Activated CD4-positive, alpha-beta memory T cell treated with anti-CD3 and anti-CD28 coated beads for 36 hours (primary cell): ENCODE measurements at places on chromosomes 12 and 14. TPM values are rescaled to one million over a fixed set of nuclear protein-coding genes. Genes with fewer than 3 reads are reported as not detected.
A peak's percentile ranks its signal among the peaks of the same experiment; 100 is the strongest.

DNA sequence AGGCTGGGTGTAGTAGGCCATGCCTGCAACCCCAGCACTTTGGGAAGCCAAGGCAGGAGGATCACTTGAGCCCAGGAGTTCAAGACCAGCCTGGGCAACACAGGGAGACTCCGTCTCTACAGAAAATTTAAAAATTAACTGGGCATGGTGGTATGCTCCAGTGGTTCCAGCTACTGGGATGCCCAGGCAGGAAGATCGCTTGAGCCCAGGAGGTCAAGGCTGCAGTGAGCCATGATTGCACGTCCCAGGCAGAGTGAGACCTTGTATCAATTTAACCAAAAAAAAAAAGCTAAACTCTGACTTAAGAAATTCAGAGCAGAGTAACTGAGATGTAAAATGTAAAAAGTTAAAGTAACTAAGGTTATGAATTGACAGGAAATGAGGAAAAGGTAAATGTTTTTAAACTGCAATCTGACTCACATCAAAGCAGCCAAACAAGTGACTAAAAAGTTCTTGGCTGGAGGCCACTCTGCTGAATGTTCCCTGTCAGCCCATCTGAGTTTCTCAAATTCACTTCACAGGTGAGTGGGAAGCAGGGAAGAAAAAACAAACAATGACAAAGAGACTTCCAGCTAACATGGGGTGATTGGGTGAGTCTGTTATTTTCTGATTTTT is 21.3 kb downstream of the PRKD1 start:
- no peaks in the 10 kb centered on the region for H3K36me3 ChIP-seq
- no peaks in the 10 kb centered on the region for H3K27me3 ChIP-seq
- H3K27ac ChIP-seq: no peak overlapping the region
- no peak overlapping the region for H3K4me3 ChIP-seq

- H3K36me3 ChIP-seq: no peaks in the 10 kb centered on the region
- no peak overlapping the region for H3K4me3 ChIP-seq
- no peak overlapping the region for H3K27ac ChIP-seq
Observed at GRCh38 chr12:131093604-131093955, 139.9 kb downstream of the ADGRD1 start.

DNA sequence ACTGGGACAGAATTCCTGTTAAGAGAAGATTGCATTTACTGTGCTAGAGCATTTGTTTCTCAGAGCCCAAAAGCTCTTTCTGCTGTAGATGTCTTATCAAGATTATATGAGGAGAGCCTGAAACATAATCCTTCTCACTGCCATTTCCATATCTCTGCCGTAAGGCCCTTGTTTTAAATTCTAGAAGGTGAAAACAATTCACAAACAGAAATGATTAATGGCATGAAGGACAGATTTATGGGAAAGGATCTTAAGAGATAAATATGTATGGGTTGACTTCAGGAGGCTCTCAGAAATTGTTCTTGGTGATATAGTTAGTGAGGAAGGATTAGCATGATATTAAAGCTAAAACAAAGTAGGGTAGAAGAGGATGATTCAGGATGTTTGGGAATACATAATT is 40.8 kb upstream of the PRICKLE1 start:
- H3K4me3 ChIP-seq: no peak overlapping the region
- H3K27ac ChIP-seq: no peak overlapping the region
- DNase-seq: no peak

DNA sequence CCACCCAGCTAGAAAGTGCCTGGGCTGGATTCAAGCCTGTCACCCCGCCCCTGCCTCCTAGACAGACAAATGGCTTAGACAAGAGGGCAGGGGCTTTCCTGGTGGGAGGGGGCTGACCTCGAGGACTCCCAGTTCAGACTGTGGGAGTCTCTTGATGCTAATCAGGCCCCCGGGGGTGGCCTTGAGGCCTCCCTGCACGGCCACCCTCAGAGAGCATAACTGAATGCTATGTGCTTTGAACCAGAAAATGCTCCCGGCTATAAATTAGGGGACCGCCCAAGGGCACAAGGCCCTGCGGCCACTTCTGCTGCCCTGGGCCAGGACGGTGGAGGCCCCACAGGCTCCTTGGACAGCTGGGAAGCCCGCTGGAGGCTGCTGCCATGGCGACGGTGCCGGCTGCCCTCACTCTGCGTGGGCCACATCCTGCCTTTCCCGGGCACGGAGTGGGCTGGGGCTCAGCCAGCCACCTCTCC is 111.0 kb upstream of the NCOR2 start:
- no peak overlapping the region for H3K27ac ChIP-seq
- no peaks in the 10 kb centered on the region for H3K36me3 ChIP-seq
- no peaks in the 10 kb centered on the region for H3K27me3 ChIP-seq
- H3K4me3 ChIP-seq: no peak overlapping the region

- no peak overlapping the region for H3K27ac ChIP-seq
- H3K4me1 ChIP-seq: no peaks in the 10 kb centered on the region
- DNase-seq: no peak
- H3K27me3 ChIP-seq: no peaks in the 10 kb centered on the region
- H3K36me3 ChIP-seq: no peaks in the 10 kb centered on the region
Observed at GRCh38 chr12:127652281-127652680, 614.7 kb upstream of the TMEM132C start.

DNA sequence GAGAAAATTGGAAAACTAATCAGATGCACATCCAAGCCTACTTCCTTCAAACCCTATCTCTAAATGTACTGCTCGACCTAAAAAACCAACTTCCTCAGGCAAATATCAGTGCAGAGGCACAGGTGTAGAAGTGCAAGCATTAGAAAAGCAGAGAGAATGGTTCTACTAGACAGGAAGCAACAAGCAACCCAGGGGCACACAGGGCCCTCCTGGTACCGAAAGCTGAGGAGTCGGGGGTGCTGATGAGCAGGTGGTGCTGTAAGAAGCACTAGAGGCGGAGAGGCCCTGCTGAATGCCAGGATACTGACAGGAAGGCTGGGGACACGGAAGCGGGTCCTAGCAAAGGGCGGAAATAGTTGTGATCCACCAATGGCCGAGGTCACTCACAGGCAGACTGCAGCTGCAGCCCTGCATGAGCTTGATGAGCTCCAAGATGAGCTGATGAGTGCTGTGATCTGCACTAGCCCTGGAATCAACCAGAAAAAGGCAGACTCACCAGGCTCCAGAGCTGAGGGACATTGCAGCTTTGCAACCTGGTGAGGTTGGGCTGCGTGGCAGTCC is 85.9 kb downstream of the TTC7B start:
- no peak overlapping the region for H3K4me3 ChIP-seq
- peaks cover 4% of the 10 kb centered on the region for H3K27me3 ChIP-seq
- H3K36me3 ChIP-seq: no peaks in the 10 kb centered on the region
- no peak overlapping the region for H3K27ac ChIP-seq

- no peaks in the 10 kb centered on the region for H3K4me1 ChIP-seq
- H3K27me3 ChIP-seq: no peaks in the 10 kb centered on the region
- no peak overlapping the region for H3K4me3 ChIP-seq
Observed at GRCh38 chr14:48974994-48975393, 611.2 kb downstream of the RPS29 start.

The NRXN3 gene
- not detected for total RNA-seq

GRCh38 chr12:41496009-41496408 is 307.9 kb downstream of the PDZRN4 start:
- no peak overlapping the region for H3K4me3 ChIP-seq
- H3K4me1 ChIP-seq: no peaks in the 10 kb centered on the region
- no peaks in the 10 kb centered on the region for H3K36me3 ChIP-seq
- H3K27me3 ChIP-seq: peaks cover 2% of the 10 kb centered on the region

- H3K4me1 ChIP-seq: peaks cover 68% of the 10 kb centered on the region
- H3K4me3 ChIP-seq: no peak overlapping the region
- peaks cover 44% of the 10 kb centered on the region for H3K36me3 ChIP-seq
- no peak overlapping the region for H3K27ac ChIP-seq
- no peak for DNase-seq
- H3K27me3 ChIP-seq: no peaks in the 10 kb centered on the region
Observed at GRCh38 chr14:22579236-22579635, 9.8 kb downstream of the DAD1 start.

- no peak for DNase-seq
- H3K27me3 ChIP-seq: peaks cover 13% of the 10 kb centered on the region
- H3K36me3 ChIP-seq: no peaks in the 10 kb centered on the region
- H3K4me3 ChIP-seq: no peak overlapping the region
- H3K4me1 ChIP-seq: no peaks in the 10 kb centered on the region
- no peak overlapping the region for H3K27ac ChIP-seq
Observed at GRCh38 chr14:30864934-30865333, 9.4 kb upstream of the COCH start.

The PLEKHG7 gene
- total RNA-seq: not detected

- peak overlapping the region; percentile 26 for H3K4me3 ChIP-seq
- DNase-seq: no peak
- H3K27me3 ChIP-seq: peaks cover 6% of the 10 kb centered on the region
- H3K27ac ChIP-seq: no peak overlapping the region
Observed at GRCh38 chr14:74954947-74955228, 509 bp downstream of the PGF start.

DNA sequence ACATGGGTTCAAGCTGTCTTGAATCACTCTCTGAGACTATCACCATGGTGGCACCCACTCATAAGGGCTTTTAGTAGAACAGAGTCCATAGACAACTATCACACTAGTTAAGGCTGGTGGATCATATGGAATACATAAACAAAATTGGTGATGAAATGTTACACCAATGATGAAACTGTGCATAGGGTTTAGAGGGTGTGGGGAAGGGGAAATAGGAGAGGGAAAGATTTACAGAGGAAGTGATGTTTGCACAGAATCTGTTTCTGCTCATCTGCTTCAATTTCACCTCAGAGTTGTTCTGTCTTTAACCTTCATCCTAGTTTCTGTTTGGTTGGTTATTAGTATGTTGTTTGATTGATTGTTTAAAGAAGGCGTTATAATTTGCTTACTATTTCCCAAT is 2.4 kb upstream of the RXYLT1 start:
- no peak overlapping the region for H3K27ac ChIP-seq
- DNase-seq: no peak
- no peaks in the 10 kb centered on the region for H3K27me3 ChIP-seq

DNA sequence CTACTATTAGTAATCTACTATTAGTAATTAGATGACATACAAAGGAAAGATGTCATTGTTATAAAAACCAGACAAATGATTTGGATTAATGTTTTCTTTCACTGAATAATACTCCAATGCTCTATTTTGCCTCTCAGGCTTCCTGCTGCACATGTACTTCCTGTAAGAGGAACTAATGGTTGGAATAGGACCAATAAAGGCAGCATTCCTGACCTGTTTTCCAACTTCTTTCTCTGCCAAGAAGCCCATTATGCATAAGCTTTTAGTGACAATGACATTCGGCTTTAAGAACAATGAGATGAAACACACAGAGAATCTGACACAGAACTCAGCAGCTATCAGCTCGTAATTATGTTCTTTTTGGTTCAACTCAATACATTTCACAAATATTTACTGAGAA is 5.2 kb upstream of the C12orf56 start:
- no peak for DNase-seq
- H3K4me3 ChIP-seq: no peak overlapping the region
- no peaks in the 10 kb centered on the region for H3K27me3 ChIP-seq
- H3K27ac ChIP-seq: no peak overlapping the region

- H3K27ac ChIP-seq: no peak overlapping the region
- H3K4me3 ChIP-seq: no peak overlapping the region
- H3K27me3 ChIP-seq: no peaks in the 10 kb centered on the region
- H3K4me1 ChIP-seq: no peaks in the 10 kb centered on the region
- no peaks in the 10 kb centered on the region for H3K36me3 ChIP-seq
Observed at GRCh38 chr12:90621927-90622326, 333.0 kb downstream of the CCER1 start.

- H3K27me3 ChIP-seq: no peaks in the 10 kb centered on the region
- no peak overlapping the region for H3K27ac ChIP-seq
- no peaks in the 10 kb centered on the region for H3K36me3 ChIP-seq
- no peaks in the 10 kb centered on the region for H3K4me1 ChIP-seq
- DNase-seq: no peak
Observed at GRCh38 chr14:91521061-91521640, 11.0 kb upstream of the PPP4R3A start.

- peaks cover 10% of the 10 kb centered on the region for H3K27me3 ChIP-seq
- H3K36me3 ChIP-seq: no peaks in the 10 kb centered on the region
- no peaks in the 10 kb centered on the region for H3K4me1 ChIP-seq
- no peak overlapping the region for H3K4me3 ChIP-seq
Observed at GRCh38 chr12:19026614-19027488, 102.7 kb upstream of the PLEKHA5 start.

- no peak within 1 kb of the TSS for H3K27ac ChIP-seq
- no peaks in the 10 kb centered on the region for H3K36me3 ChIP-seq
- H3K27me3 ChIP-seq: no peaks in the 10 kb centered on the region
- no peaks in the 10 kb centered on the region for H3K4me1 ChIP-seq
- DNase-seq: no peak
- H3K4me3 ChIP-seq: no peak within 1 kb of the TSS
Observed at GRCh38 chr14:100323121-100323941, at the start of gene SLC25A47. SLC25A47 (plus strand) TSS chr14:100323339; CDS start chr14:100323415, 76 bp downstream.

DNA sequence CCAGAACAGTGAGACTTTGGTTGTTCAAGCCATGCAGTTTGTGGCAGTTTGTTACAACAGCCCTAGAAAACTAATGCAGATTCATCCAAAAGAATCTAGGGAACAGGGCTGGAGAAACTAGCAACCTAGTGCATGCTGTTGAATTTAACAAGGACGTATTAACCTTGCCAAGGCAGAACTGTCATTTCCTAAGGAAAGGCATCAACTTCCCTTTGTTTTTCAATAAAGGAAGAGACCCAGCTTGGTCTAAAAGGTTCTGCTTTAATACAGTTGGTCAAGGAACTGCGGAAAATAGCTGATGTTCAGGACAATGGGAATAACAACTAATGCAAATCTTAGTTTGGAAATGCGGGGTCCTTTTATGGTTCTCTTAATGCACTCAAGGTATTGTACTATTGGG is 11.5 kb downstream of the AK7 start:
- DNase-seq: no peak
- no peaks in the 10 kb centered on the region for H3K36me3 ChIP-seq
- H3K4me1 ChIP-seq: no peaks in the 10 kb centered on the region
- peaks cover 1% of the 10 kb centered on the region for H3K27me3 ChIP-seq

DNA sequence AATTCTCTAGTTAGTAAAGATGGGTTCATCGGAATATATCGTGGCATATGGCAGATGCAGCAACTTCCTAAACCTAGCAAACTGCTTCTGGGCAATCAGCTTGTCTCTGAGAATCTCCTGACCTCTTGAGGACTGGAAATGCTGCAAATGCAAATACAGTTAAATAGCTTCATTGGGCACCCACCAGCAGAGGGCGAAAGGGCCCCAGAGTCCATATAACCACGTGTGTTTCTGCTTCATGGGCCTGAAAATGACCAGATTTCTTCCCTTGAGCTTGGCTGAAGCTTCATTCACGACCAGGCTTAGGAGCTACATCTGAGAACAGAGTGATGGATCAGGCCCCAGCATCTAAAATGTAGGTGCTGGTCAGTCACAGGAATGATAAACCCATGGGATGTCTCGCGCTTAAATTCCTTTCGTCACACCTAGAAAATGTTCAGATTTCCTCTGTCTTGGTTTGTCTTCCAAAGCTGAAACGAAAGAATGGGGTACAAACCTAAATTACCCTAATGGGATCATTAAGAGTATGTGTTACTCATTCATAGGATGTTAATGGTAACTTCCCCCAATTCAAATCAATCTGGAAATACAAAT is 1482.5 kb upstream of the TMEM132C start:
- no peaks in the 10 kb centered on the region for H3K36me3 ChIP-seq
- no peak overlapping the region for H3K4me3 ChIP-seq
- H3K27ac ChIP-seq: no peak overlapping the region
- DNase-seq: peak; percentile 52
- peaks cover 6% of the 10 kb centered on the region for H3K4me1 ChIP-seq
- H3K27me3 ChIP-seq: no peaks in the 10 kb centered on the region

The MSRB3 gene
- total RNA-seq: not detected

GRCh38 chr14:35470755-35471154 is 63.2 kb upstream of the INSM2 start:
- no peak for DNase-seq
- no peak overlapping the region for H3K4me3 ChIP-seq
- no peaks in the 10 kb centered on the region for H3K4me1 ChIP-seq
- H3K36me3 ChIP-seq: no peaks in the 10 kb centered on the region
